ENCODE measurements at places on chromosomes 1 and 21.

GRCh38 chr1:110383251-110383990, 7.4 kb downstream of the SLC16A4 start:
- no peak for DNase-seq

DNA sequence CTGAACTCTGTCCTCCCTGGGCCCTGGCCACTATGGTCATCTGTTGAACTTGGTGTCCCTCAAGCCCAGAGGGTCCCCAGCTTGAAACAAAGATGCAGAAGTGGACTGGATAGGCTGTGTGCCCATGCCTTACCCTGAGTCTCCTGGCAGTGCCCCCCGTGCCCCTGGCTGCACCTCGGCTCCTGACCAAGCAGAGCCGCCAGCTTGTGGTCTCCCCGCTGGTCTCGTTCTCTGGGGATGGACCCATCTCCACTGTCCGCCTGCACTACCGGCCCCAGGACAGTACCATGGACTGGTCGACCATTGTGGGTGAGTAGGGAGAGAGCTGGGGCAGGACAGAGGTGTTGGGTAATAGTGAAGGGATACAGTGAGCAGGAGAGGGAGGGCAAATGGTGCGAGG, 10.7 kb downstream of the TIE1 start:
- no peak for DNase-seq

DNA sequence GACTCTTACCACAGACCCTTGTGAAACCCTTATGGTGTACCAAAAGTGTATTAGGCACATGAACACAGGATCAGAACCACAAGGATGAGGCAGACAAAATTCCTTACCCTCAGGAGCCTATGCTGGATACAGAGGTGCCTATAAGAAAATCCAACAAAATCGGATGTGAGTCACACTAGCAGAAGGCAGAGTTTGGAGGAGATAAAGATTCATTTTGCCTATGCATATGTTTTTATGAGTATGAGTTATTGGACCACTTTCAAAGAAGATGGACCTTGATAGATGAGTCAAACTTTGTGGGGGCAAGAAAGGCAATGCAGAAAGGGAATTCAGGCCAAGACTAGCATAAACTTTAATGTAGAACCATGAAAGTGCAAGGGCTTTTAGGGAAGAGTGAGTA, 17.0 kb downstream of the CAMK1G start:
- DNase-seq, result no peak

GRCh38 chr1:12333036-12333785, 103.4 kb downstream of the VPS13D start:
- no peak for DNase-seq

DNA sequence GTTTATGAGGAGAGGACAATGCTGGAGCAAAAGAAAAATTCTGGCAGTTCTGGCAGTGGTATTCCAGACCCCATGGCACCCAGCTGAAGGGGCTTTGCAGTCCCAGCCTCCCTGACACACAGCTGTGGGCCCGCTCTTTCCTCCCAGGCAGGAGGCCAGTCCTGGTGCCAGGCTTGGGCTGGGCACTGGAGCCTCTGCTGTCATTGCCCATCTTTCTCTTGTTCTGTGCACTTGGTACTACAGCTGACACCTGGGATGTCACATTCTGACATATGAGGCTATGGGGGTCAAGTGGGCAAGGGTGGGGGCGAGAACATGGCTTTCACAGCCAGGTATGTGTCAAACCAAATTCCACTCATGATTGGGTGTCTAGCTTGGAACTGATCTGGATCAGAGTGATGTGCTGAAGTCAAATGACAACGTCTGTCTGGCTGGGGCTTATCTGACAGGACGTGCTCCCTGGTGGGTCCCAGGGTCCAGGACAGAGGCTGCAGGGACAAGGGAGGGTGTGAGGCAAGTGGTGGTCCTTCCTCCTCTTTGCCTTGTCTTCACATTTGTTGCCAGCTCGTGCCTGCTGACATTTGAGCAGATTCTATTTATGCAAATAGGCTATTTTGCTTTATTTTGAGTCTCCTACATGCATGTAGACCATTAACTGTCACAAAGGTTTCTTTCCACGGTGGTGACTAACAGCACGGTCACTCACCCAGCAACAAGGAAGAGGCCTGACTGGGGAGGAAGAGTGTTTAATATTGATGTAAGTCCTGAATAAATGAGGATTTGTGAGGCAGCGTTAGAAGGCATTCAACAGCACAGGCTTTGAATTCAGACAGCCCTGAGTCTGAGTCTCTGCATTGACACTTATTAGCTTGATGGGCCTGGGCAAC, 336.3 kb downstream of the PBX1 start:
- DNase-seq, result no peak

All from stimulated activated CD4-positive, alpha-beta T cell treated with anti-CD3 and anti-CD28 coated beads, Interleukin-12 subunit alpha, Interleukin-12 subunit beta, amount 100 ng/mL, for 4 hours (primary cell).